ENCODE measurements at places on chromosomes 5 and 9.
A peak's percentile ranks its signal among the peaks of the same experiment; 100 is the strongest.

- DNase-seq = no peak
Measured at GRCh38 chr9:1300941-1301340, 250.8 kb downstream of the DMRT2 start.

GRCh38 chr9:137458194-137459151 lies 661 bp downstream of the NSMF start:
- peak; percentile 52 for DNase-seq

GRCh38 chr5:98514215-98514614 lies 259.2 kb upstream of the RGMB start:
- no peak for DNase-seq

DNA sequence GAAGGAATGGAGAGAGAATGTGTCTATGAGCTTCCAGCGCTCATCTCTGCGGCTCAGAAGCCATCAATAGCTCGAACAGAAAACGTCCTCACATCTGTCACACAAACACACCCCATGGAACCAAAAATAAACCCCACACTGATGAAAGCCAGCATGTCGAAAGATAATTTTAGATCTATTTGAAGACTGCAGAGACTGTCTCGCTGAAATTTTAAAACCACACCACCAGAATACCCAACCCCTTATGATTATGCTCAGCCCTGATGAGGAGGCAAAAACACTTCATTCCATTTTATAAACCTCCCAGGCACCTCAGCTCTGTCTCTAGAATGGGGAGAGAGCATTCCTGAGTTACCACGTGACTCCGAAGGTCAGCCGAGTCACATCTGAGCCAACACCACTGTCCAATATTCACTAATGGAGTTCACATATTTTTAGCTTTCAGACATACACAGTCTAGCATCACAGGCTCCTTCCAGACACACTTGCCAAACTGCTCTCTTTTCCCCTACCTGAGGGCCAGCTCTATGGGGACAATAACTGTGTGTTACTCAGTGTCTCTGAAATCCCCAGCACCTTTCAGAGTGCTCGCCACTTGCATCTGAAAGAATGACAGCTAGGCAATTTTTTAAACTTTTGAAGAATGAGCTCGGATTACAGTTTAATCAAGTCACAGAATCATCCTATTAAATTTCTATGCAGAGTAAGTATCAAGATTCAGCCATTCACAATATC lies 63.2 kb downstream of the SERINC5 start:
- DNase-seq = no peak

- DNase-seq = no peak
Measured at GRCh38 chr9:6214434-6214833, 1.2 kb upstream of the IL33 start.

DNA sequence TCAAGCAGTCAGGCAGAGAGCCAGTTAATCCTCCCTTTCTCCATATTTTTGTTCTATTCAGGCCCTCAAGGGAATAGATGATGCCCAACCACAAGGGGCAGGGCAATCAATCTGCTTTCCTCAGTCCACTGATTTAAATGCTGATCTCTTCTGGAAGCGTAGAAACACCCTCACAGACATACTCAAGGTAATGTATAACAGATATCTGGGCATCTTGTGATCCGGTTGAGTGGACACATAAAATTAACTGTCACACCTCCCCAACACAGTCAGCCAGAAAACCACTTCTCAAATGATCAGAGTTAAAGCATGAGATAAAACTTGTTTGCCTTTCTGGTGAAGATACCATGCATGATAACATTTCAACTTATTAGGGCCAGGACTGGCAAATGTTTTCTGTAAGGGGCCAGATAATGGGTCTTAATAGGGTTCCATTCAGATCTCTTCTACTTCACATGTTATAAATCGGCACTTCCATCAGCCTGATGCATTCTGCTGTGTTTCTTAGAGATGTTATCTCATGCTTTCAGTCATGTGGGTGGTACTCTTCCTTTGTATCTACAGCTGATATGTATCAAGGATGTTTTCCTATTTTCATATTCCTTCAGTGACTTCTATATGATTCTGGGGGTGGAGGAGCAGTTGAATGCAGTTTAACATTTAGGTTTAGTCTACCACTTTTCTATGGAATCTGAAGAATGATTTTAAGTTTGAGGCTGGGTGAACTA lies 58.9 kb upstream of the CNTLN start:
- DNase-seq = peak; percentile 2

GRCh38 chr5:85703296-85703695 lies 914.4 kb upstream of the COX7C start:
- no peak for DNase-seq

DNA sequence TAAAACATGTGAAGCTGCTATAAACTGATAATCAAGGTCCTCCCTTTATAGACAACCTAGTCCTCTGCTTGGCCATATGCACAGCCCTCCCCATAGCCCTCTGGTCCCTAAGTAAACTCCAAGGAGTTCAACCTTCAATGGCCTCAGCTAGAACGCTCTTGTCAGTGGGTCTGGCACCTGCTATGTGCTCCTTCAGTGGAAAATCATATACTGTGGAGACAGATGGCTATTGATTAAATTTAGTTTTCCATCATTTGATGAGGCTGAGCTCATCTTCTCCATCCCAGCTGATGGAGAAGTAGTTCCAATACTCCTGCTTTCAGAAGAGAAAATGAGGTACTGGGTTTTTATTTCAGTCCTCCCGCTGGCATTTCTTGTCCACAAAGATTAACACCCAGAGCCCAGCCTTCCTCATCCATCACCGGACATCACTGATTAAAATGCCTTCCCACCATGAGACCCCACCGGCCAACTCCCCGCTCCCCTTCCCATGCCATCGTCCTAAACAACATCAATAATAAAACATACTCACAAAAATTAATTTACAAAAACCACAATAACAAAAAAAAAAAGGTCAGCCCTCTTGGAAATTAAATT lies 134.6 kb downstream of the TRIM32 start:
- DNase-seq = no peak

Data from NCI-H1092 (cell line).